Stimulated activated CD8-positive, alpha-beta memory T cell treated with anti-CD3 and anti-CD28 coated beads, Interleukin-7, amount 100 ng/mL, for 24 hours (primary cell): ENCODE measurements at places on chromosomes 7 and 10.
A peak's percentile ranks its signal among the peaks of the same experiment; 100 is the strongest.

GRCh38 chr7:151167197-151167961, at the start of gene GBX1:
Gene GBX1 (minus strand): TSS chr7:151167694. CDS start chr7:151167548, 146 bp downstream.
- DNase-seq = no peak

DNA sequence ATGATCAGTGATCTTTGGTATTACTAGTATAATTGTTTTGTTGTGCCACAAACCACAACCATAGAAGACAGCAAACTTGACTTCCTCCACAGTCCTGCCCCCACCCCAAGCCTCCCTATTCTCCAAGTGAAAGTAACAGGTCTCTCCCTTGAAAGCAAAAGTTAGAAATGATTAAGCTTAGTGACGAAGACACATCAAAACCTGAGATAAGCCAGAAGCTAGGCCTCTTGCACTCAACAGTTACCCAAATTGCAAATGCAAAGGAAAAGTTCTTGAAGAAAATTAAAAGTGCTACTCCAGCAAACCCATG, 7.5 kb downstream of the SAR1A start:
- peak; percentile 19 for DNase-seq

GRCh38 chr7:70154521-70155180, 556.4 kb downstream of the AUTS2 start:
- DNase-seq = no peak

- no peak for DNase-seq
Measured at GRCh38 chr7:21092766-21093702, 306.3 kb upstream of the SP8 start.

DNA sequence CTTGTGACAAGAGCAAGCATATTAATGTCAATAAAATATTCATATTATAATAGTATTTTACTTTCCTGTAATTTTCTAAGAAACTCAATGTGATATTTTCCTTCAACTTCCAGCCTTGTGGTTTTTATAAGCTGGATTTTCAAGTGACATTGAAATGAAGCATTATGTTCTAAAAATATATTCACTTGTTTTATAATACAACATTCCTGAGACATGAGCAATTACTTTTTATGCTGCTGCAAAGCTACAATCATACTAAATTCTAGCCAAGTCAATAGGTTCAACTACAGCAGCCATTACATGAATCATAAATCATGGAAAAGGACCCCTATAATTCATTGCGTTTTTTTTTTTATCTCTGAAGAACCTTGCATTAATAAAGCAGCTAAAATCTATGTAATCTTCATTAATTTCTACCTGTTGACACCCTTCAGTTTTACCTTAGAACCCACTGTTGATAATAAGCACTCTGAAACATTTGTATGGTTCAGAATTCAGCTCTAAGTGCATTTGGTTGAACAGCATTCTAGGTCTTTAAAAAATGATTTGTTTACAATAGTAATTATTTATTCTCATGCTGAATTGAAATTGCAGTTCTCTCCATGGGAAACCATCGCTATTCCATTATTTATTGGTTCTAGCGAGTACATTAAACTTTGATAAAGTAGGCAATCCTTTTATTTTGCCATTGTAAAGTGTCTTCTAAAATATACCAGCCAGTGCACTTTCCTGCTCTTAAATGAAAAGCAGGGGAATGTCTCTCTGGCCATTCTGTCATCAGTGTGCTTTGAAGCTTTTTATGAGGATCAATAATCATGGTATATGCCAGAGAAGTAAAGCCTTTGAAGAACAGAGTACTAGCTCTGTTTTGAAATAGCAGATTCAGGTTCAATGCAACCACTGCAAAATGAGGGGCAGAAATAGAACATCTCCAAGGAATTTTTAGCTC, 132.6 kb downstream of the GNAT3 start:
- no peak for DNase-seq

- DNase-seq = no peak
Measured at GRCh38 chr7:16062269-16062668, 359.1 kb downstream of the CRPPA start.

GRCh38 chr10:70765794-70766594, 19.2 kb downstream of the TBATA start:
- no peak for DNase-seq

DNA sequence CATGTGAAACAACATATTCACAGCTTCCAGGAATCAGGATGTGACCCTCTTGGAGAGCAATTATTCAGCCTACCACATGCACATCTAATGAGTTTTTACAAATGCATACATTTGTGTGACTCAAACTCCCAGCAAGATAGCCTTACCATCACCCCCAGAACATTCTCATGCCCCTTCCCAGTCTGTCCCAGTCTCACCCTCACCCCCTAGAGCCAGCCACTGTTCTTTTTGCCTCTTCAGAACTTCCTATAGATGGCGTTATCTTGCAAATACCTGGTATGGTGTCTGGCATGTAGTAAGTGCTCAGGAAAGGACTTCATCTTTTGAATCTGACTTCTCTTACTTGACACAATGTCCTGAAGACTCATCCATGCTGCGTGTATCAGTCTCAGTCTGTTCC, 23.9 kb upstream of the AOC1 start:
- no peak for DNase-seq

DNA sequence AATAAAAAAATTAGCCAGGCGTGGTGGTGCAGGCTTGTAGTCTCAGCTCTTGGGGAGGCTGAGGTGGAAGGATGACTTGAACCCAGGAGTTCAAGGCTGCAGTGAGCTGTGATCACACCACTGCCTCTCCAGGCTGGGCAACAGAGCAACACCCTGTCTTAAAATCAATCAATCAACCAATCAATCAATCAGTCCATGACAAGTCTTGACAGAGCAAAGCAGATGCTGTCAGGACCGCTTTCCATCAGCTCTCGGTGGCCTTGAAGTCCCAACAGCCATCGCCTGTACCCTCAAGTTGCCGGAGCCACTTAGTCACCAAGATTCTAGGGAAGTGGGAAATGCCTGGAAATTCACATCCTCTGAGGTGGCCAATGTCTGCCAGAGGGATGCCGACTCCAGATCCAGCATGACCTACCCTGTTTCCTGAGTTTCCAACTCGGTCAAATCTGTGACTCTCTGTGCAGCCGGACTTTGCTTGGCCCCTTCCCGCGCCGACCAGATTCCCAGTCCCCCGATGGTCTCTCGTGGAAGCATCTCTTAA, 871 bp upstream of the CCL24 start:
- no peak for DNase-seq
